ENCODE measurements at places on chromosomes 16 and 17.
A peak's percentile ranks its signal among the peaks of the same experiment; 100 is the strongest.

DNA sequence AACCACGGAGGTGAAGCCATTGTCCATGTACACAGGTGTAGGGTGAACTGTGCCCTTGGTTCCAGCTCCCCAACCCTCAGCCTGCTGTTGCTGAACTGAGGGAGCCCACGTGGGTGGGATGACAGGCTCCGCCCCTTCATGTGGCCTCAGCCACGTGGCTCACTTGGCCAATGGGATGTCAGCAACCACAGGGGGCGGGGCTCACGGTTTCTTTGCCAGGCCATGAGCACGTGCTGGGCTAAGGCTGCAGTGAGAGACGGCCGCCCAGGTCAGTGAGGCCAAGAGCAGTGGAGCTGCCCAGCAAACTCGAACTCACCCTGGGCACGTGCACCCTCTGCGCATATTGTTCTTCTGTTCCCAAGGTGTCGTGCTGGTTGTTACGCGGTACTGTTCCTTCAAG is 282.6 kb downstream of the IRF8 start:
- DNase-seq: no peak

- DNase-seq: no peak
These were observed 15.4 kb downstream of the CNOT1 start for GRCh38 chr16:58614212-58614611.

DNA sequence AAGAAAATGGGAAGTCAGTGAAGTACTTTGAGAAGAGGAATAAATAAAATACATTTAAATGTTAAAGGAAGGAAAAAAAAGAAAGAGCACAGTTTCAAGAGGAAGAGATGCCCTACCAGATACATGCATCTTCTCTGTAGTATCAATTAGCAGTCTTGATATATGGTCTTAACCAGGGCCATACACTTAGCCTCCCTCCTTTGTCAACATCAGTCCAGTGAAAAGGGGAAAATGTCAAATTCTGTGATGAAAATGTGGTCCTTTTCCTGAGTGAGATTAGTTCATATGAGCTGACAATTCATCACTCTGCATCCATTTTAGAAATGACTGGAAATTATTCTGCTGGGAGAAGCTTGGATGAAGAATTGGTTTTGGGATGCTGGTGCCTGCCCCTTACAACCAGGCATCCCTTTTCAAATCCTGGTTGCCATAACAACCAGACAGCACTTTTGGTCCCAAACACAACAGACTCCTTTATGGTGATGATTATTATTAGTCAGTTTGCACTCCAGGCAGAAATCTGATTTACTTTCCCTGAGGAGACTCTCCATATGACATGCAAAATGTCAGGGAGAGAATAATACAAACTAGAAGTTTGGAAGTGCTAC is 933.6 kb upstream of the CDH8 start:
- no peak for DNase-seq

DNA sequence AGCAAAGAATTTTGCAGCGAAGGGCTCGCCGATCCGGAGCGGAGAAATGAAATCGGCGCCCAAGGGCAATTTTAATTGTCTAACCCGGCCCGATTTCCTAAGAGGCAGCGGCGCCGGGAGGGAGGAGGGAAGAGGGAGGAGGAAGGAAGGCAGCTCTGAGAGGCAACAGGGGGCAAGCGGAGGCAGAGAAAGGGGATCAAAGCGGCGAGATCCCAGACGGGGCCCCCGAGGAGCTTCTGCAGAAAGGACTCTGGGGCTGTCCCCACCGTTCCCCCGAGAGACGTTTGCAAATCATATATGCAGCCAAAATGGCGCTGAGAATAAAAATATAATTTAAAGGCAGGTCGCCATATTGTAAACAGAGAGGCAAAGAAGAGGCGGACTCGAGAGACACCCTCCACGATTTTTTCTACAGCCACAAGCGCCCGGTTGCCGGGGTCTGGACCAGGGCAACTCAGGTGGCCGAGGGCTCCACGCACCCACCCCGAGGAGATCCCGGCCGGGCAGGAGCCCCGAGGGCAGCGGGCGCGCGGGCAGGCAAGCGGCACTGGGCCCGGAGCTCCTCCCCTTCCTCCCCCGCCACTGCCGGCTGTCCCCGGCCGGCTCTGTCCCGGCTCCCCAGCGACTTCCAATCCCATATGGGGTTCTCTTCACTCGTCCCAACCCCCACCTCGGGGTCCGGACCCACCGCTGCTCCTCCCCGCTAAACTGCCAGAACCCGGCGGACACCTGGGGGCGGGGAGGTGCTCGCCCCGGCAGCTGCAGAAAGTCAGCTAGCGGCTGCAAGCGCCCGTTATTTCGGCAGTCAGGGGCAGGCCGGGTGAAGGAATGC is 1.9 kb downstream of the PHF12 start:
- DNase-seq: peak; percentile 34

- no peak for DNase-seq
These were observed 37.5 kb downstream of the ACSM2B start for GRCh38 chr16:20538687-20539086.

DNA sequence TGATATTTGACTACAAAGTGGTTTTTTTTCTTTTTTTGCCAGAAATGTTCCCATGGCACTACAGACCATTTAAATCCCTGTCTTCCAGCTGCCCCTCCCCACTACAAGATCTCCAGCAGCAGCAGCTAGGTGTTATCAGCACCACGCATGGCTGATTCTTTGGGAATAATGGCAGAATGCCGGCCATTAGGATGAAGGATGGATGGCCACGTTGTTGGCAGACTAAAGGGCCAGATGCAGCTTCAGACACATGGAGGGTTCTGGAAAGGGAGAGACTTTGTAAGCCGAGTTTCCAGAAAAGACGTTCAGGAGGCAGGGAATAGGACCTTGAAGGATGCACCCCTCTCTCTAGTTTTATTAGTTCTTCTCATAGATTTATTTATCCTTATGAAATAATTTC is 10.3 kb upstream of the MED9 start:
- peak; percentile 43 for DNase-seq

DNA sequence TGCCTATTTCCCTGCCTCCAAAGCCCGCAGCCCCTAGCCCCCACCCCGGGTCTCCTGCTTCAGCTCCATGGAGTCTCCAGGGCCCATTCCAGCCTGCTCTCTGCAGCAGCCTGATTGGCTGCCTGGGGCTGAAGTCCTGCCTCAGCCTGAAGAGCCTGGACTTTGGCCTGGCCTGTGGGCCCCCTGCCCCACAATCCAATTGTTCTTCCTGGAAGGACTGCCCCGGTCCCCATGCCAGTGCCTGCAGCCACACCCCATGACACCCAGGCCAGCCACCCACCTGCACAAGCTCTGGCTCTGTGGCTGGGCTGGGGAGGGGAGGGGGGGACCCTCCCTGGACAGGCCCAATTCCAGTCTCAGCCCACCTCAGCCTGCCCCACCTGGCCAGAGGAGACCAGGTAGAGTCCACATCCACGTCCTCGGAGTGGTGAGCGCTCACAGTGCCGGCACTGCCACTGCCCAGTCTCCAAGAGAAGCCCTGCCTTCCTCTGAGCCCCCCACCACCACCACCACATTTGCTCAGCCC is 12.3 kb downstream of the ENPP7 start:
- DNase-seq: no peak

DNA sequence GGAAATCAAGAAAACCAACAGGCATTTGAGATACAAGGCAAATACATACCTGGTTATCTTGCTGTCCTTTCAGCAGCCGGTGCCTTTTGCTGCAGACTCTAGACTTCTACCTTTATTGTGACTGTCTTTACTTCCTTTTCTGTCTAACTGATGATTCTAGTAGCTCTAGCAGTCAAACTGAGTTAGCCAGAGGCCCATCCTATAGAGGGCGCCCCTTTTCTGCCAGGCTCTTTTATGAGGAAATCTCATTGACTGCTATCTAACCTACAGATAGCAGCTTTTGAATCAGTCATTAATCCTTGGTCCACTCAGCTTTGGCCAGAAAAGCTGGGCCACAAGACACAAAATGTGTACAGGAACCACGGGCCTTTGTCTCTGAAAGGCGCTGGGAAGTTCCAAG is 87.5 kb upstream of the WSB1 start:
- no peak for DNase-seq

- DNase-seq: no peak
These were observed 426.3 kb downstream of the ZFHX3 start for GRCh38 chr16:72621651-72622050.

DNA sequence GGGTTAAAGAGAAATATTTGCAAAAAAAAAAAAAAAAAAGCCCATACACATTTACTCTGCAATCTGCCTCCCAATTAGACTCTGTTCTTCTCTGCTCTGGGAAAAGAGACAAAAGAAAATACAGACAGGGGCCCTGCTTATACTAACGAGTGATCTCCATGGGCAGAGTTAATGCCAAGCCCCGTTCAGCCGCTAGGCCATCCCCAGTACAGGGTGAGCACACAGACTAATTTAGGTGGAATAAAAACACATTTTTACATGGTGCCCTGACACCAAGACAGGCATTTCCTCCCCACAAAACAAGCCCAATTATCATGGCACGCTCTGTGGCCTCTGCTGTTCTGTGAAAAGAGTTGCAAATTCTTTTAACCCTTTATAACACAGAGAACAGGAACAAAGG is 356.3 kb upstream of the C16orf82 start:
- no peak for DNase-seq

GRCh38 chr17:41825175-41825845 is 10.7 kb downstream of the NT5C3B start:
- DNase-seq: no peak

DNA sequence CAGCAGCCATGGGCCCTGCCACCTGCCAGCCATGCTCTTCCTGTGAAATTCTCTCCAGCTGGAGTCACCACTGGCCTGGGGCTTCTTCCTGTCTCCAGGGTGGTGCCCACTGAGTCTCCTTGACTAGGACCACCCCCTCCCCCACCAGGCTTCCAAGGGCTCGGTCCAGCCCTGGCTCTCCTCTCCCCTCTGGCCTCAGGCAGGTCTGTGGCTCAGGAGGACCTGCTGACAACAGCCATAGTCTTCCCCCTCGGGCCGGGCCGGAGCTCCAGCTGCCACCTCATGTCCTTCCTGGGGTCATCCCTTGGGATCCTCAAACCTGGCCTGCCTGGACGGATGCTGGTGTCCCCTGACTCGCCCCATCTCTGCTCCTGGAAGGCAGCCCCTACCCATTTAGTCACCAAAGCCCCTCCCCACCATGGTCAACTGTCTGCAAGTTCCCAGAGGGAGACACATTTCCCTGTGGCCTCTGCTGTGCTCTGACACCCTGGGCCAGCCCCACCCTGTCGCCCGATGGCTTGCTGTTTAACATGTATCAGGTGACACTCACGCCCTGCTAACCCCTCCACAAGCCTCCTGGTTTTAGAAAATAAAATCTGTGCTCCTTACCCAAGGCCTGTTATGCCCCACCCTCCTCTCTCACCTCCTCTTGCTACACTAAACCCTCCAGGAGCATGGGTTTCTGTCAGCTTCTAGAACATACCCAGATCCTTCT is 186.2 kb downstream of the RBFOX3 start:
- no peak for DNase-seq

DNA sequence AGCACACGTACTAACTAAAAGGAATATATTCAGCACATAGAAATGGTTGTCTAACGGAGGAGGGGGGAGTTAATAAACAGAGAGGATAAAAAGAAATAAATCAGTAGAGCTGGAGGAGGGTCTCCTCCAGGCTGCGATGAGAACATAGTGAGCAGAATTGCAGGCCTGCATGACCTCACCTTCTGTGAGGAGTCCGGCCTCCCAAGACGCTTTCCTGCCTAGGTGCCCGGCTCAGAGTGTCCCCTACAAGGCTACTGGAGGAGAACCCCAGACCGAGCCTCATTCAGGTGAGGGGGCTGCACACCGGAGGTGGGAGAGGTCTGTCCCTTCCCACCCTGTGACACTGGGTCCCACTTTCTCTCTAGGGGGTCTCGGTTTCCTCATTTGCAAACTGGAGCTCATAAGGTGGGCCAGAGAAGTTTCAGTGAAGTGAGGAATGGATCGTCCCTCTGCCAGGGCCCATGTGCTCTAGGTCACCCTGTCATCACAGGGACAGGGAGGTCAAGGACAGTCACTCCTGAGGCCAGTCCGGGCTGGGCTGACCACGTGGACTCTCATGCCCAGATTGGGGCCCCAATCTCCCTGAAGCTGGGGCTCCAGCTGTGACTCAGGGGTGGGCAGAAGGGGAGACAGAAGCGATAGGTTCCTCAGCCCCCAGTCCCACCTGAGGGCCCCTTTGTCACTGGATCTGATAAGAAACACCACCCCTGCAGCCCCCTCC is 3.3 kb upstream of the HBM start:
- DNase-seq: no peak

GRCh38 chr16:48611329-48612137 is 1.6 kb upstream of the N4BP1 start:
- peak; percentile 68 for DNase-seq

DNA sequence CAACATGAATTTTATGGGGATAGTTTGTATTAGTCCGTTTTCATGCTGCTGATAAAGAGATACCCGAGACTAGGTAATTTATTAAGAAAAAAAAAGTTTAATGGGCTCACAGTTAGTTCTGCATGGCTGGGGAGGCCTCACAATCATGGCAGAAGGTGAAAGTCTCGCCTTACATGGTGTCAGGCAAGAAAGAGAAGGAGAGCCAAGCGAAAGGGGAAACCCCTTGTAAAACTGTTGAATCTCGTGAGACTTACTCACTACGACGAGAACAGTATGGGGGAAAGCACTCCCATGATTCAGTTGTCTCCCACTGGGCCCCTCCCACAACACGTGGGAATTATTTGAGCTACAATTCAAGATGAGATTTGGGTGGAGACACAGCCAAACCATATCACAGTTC is 181.5 kb downstream of the PRKCA start:
- no peak for DNase-seq

DNA sequence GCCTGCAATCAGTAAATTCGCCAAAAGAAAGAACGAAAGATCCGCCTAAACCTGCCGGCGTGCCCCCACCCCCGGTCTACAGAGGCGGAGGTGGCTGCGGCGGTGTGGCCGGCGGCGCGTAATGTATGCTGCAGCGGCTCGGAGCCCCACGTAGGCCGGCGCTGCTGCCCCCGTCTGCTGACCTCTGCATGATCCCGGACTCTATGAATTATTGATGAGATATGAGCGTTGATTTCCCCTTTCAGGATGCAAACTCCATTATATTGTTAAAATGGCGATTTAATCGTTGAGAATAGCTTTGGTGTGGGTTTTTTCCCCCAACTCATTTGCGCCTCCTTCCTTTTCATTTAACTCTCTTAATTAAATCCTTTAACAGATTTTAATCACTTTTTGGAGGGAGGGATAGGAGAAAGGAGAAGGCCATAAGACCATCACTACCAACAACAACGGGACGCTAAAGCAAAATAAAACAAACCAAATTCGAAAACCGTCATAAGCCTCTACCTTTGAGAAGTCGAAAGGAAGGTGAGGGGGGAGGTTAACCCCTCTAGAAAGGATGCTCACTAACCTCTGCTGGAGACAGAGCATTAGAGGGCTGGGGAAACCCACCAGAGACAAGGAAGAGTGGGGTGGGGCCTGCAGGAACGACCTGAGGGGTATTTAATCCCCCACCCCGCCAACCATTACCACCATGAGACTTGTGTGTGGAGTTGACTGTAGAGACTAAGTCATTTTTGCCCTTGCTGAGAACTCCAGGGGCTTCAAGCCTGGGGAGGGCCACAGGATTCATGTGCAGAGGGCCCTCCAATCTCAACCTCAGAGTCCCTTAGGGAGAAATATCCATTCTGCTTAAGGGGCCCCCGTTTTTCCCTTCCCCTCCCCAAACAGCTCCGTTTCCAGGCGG is 3.4 kb downstream of the HOXB3 start:
- DNase-seq: peak; percentile 36

Data from NCI-H146 (cell line).